Skin of body (tissue), 3 donors: ENCODE measurements at places on chromosomes 6 and 20. TPM values are rescaled to one million over a fixed set of nuclear protein-coding genes. Genes with fewer than 3 reads are reported as not detected.

DNA sequence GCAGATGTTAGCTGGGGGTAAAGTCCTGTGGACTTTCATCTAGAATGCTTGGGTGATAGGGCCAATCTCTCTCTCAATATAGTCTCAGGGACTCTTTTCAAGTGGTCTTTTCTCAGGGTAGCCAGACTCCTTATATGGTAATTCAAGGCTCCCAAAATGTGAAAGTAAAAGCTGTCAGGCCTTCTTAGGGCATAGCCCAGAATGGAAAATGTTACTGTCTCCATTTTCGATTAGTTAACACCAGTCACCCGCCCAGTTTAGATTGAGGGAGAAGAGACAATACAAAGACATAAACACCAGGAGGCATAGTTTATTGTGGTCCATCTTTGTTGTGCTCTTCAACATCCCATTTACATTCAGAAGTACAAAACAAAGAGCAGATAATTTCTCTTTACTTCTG is 295.8 kb downstream of the EPHA7 start:
- DNase-seq: no peak

GRCh38 chr6:142013287-142013686 is 119.4 kb upstream of the GJE1 start:
- DNase-seq: no peak

DNA sequence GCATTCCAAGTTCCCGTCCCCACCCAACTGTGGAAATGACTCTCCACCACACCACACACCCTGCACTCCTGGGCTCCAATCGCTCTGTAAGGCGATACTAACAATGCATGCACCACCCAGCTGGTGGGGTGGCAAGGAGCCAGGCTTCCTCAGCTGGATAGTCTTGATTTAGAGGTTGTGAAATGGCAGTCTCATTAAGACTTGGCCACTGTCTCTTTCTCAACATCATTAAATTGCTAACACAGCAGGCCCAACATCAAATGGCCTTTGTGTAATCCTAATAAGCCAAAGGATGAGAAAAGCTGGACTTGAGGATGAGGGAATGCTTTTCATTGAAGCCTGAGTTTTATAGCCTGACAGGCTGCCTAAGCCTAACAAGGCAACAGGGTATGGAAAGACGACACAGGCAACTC is 223.7 kb downstream of the GMDS start:
- DNase-seq: no peak

DNA sequence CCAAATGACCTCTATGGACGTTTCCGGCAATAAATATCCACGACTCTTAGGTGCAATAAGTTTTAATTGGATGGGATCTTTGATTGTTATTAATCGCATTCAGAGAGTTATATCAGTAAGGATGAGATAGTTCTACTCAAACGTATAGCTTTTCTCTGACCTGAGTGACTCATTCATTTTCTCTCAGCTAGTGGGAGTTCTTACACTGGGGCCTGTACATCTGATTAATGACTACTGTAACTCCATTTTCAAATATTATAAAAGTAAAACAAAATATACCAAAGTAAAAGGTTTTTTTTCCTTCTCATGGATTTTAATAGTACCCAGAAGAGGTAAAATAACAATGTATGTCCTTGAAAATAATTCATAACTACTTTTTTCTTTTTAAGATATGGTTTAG is 41.1 kb upstream of the SAMD5 start:
- no peak for DNase-seq

B3GAT2 gene
- total RNA-seq: 0.59 TPM

- DNase-seq: no peak
Measured at GRCh38 chr20:62420846-62421715, 6.3 kb downstream of the RBBP8NL start.

RAMACL gene
- total RNA-seq: 2.7 TPM

- DNase-seq: no peak
Measured at GRCh38 chr6:134422426-134423231, 104.7 kb upstream of the SGK1 start.

DNA sequence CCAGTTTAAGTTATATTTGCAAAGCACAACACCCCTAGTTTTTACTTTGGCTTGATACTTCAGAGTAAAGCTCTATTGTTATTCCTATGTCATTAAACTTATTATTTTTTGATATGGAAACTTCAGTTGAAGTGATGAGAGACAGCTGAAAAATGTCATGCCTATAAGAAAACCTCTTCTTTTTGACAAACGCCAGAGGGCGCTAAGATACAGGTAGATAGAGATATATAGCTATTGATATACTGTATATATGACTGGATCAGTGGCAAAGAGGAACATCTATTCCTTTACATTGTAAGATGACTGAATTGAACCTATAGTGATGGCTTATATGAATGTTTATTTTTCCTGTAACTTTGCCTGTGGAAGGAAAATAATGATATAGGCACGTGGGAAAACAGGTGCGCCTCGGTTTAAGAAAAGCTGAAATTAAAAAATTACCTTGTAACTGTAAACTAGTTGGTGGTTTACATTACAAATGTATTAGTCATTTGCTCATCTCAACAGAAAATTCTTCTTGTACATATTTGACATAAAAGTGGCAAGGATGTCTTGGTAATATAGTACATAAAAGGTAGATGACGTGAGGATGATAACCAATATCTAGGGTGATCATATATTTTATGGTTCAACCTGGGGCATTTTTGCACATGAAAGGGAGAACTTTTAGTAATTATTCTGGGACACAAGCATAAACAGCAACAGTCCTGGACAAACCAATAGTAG is 74.1 kb downstream of the LAMA4 start:
- DNase-seq: peak; percentile 37

GRCh38 chr6:86017236-86017635 is 374.6 kb upstream of the SYNCRIP start:
- DNase-seq: no peak

- DNase-seq: no peak
Measured at GRCh38 chr6:81633391-81633790, 119.1 kb downstream of the TENT5A start.

- no peak for DNase-seq
Measured at GRCh38 chr6:56940463-56940862, 14.4 kb upstream of the BEND6 start.

GRCh38 chr6:81708113-81708699 is 44.3 kb downstream of the TENT5A start:
- no peak for DNase-seq

GRCh38 chr6:21537637-21538036 is 55.9 kb upstream of the SOX4 start:
- DNase-seq: no peak

GRCh38 chr20:52242237-52243230 is 51.0 kb upstream of the ZFP64 start:
- peak; percentile 26 for DNase-seq

GPRC6A gene
- not detected for total RNA-seq

- DNase-seq: peak; percentile 75
Measured at GRCh38 chr20:51563486-51564332, 21.2 kb upstream of the NFATC2 start.

- DNase-seq: no peak
Measured at GRCh38 chr6:166691199-166691598, 64.1 kb upstream of the RPS6KA2 start.

KCNK16 gene
- not detected for total RNA-seq

PRPF6 gene
- total RNA-seq: 39.9 TPM

ADGRF4 gene
- 7.6 TPM for total RNA-seq

GNRH2 gene
- not detected for total RNA-seq

CLDN20 gene
- total RNA-seq: 0.30 TPM

DNA sequence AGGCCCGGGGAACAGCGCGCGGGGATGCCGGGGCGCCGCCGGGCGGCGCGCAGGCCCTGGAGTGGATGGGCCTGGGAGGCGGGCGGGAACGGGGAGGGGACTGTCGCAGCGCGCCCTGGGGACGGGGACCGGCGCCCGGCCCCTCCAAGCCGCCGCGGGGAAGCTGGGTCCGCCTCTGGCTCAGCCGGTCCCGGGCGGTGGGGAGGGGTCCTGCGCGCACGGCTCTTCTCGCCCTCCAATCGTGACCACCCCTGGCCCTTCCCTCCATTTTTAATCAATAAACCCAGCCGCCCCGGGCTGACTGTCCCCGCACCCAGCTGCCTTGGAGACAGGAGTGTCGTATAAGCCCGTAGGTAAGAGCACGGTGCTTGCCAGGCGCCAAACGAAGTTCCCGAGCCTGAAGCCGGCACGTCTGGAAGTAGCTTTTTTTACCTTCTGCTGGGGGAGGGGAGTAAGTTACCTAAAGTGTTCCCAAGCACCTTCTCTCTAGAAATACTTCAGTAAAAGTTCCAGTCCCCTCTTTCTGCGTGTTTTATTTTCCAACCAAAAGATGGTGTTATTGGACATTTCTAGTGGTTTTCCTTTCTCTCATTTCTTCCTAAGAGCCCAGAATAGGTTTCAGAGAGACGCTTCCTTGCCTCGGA is 780 bp upstream of the TAF4 start:
- DNase-seq: peak; percentile 29

- DNase-seq: no peak
Measured at GRCh38 chr6:356828-357251, 34.7 kb upstream of the IRF4 start.

HTR1E gene
- not detected for total RNA-seq

IL17A gene
- not detected for total RNA-seq

GRCh38 chr6:17957498-17957897 is 29.9 kb downstream of the KIF13A start:
- no peak for DNase-seq

- DNase-seq: peak; percentile 34
Measured at GRCh38 chr6:3390698-3391097, 66.2 kb downstream of the SLC22A23 start.

DNA sequence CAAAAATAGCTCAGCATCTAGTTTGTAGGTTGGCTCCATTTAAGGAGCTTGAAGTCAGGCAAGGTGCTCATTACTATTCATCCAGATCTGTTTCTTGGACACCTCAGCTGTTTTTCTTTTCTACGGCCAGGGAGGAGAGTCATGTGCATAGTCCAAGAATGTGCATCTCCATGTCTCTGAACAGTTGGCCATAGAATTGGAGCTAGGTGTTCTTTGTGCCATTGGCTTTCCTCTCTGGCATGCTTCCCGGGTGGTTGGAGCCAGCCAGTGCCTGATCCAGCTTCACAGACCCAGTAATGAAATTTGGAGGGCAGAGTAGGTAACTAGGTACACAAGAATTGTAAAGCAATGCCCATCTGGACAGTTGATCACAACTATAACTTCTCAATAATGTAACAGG is 21.6 kb downstream of the EYA4 start:
- no peak for DNase-seq

GRCh38 chr6:30136570-30137286 is 788 bp downstream of the TRIM40 start:
- DNase-seq: no peak

DNA sequence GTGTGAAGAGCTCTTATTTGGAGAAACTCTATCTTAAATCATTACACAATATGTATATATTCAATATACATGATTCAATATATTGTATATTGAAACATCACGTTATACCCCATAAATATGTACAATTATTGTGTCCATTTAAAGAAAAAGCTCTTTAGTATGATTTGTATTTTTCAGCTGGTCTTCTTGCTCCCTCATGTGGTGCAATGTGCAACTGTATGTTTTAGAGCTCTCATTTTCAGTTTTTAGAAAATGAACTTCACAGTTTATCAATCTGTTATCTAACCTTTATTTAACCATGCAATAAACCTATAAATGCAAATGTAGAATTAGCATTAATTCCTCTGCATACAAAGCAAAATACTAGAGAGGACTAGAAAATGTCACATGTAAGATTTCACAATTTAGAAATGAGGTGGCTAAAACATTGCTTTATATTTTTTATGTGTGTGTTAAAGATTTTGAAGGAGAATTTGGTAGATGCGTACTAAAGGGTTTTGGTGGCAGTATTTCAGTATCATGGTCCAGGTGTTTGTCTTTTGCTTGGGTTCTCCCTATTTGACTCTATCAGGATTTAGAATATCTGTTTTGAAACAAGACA is 167.1 kb downstream of the PHF3 start:
- no peak for DNase-seq

GRCh38 chr20:50260479-50261221 is 70.0 kb downstream of the CEBPB start:
- no peak for DNase-seq

DEFB132 gene
- not detected for total RNA-seq

- DNase-seq: no peak
Measured at GRCh38 chr6:21437581-21437980, 156.0 kb upstream of the SOX4 start.

RCAN2 gene
- total RNA-seq: 1.9 TPM

- peak; percentile 47 for DNase-seq
Measured at GRCh38 chr6:44234101-44235025, 11.0 kb downstream of the SLC29A1 start.

DNA sequence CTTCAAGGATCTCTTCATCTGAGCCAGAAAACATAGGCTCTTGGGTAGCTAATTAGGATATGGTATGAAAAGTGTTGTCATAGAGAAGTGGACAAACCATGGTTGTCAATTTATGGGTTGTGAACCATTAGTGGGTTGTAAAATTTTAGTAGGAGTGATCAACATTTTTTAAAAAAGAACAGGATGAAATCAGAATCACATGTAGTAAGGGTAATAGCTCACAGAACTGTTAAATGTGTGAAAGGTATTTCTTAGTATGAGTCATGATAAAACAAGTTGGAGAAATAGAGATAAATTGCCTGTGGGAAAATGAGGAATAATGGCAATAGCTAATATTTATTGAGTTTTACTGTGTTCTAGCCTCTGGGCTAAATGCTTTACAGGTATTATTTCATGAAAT is 113.4 kb downstream of the MAP3K4 start:
- no peak for DNase-seq

TRIM31 gene
- not detected for total RNA-seq

AVP gene
- not detected for total RNA-seq

DNA sequence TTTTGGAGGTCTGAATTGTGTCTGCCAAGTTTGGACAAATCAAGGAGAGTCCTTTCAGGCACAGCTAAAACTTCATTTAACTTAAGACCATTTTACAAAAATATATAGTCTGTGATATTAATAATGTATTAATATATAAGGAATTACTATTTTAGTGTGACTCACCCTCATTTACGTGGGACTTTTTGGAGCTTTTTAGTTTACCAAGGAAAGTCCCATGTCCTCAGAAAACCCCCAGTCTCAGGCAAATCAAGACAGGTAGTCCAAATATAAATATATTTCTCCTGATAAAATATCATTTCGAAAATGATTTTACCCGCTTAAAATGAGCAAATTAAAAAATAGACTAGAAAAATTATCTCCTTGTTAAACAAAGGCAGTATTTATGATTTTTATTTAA is 479.0 kb downstream of the PKHD1 start:
- DNase-seq: no peak

PHACTR3 gene
- total RNA-seq: 6.9 TPM

DNA sequence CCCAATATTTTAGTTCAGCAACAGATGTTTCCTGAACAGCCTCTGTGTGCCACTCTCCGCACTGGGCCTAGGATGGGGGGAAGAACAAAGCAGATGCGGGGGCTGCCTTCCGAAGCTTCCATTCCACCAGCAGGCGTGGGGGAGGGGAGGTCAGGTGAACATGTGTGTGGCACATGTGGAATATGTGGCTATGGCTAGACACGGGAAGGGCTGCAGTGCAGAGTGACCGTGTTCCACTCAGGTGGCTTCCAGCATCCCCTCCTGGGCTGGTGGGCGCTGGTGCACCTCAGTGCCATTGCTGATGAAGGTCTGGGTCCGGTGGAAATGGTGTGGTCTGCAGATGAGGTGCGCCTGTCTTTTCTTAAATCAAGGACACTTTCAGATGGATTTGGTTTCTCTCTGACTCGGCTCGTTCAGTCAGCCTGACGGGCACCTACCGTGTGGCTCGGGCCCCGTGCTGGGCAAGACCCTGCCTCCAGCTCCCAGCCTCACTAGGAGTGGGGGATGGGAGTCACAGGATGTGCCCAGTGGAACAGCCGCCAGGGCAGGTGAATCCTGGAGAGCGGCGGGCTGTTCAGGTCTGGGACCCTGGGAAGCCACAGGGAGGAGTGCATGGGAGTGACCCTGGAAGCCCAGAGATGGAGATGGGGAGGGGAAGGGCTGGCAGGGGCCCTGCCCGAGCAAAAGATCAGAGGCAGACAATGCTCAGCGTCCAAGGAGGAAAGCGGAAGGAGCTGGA is 111.0 kb downstream of the SYCP2 start:
- DNase-seq: no peak
